ENCODE measurements at places on chromosomes 16 and 17.
A peak's percentile ranks its signal among the peaks of the same experiment; 100 is the strongest.

DNA sequence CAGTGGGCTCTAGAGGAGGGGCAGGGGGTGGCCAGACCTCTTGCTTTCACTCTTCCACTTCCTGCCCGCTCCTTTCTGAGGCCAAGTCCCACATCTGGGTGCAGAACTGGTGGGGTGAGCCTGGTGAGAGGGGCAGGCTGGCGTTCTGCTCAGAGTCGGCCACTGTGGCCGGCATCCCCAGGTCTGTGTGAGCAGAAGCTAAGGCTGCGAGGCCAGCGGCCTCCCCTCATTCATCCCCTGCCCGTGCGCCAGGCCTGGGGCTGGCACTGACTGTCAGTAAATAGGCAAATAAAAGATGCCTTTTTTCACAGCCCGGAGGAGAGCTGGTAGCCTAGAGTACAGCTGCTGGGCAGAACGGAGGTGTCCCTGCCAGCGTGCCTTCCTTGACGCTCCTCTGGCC, 1.2 kb downstream of the DEF8 start:
- no peak for DNase-seq

DNA sequence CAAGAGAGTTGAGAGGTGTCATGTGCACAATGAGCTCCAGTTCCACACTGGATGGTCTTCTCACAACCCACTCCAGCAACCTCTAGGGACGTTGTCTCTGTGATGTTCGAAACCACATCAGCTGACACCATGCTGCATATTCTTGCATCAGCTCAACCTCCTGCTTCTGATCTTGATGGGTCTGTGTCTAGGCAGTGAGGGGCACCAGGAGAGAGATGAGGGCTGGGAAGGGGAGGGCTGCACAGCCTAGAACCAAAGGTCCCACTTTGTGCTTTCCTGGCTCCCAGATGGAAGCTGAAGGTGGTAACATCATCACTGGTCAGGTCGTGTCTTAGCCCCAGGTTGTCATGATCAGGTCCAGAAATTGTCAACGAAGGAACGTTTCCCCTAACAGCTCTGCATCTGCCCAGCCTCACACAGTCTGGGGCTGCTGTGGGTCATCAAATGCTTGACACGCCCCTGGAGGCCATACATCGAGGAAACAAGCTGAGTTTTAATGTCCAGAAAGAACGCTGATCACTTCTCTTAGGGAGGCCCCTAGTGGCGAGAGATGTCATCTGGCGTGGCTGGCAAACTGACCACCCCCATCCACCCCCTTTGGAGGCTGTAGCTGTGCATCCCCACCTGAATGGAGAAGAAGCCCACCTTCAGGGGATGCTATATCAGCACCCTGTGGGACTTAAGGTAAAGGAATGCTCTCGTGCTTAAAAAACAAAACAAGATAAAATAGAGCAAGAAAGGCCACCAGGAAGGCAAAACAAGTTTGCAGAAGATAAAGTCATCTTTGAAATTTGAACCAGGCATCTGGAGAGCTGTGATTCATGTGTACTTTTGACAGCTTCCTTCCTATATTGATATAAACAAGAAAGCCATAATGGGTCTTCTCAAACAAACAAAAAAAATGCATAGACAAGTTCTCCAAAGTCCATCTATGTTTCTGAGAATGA, 58.3 kb downstream of the WIPI1 start:
- DNase-seq, result peak; percentile 55

DNA sequence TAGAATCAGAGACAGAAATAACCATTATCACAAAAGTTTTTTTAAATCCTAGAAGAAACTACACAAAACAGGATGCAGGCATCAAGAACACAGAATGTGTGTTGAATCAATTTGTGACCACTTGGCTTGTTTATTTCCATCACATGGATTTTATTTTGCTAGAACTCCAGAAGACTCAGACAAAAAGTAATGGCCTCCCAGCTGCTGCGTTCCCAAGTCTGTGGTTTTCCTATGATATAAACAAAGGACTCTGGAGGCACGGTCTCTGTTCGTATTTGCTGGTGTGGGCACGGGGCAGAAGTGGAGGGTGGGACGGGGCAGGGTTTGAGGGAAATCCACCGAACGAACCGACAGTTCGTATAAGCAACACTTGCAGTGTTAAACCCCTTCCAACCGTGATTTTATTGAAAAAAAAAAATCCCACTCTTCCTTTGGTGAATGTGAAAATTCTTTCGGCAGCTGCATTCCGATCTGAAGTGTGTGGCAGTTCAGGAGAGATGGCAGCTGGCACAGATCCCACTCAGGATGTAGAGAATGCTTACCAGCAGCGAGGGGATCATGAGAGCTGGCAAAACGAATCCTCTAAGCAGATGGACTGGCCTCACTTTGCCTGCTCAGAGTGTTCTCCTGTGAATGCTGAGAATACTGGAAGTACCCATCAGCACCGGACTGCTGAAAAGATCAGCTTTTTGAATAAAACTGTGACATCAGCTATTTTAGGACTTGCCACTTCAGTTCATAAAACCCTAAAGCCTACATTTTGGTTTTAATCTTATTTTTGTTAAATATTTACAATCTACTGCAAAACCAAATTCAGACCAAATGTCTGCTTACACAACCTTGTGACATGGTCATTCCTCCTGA, 165.2 kb downstream of the VPS53 start:
- DNase-seq, result no peak

DNA sequence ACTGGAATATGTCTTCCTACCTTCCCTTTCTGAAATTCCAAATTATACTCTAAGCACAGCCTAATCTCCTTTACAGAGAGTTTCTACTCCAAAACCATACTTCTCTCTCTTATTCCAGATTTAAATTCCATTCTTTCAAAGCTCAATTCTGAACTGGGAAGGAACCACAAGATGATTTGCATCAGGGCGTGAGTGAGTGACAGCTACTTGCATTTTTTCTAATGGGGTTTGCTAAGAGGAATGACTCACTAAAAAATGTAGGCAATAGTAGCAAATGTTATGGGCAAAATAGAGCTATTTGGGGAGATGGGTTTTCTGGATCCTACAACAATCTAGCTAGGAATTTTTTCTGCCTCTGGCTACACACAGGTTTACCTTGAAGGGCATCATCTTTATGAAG, 244.6 kb upstream of the PSMD7 start:
- DNase-seq, result no peak

GRCh38 chr16:4510747-4511426, 27.7 kb downstream of the CDIP1 start:
- no peak for DNase-seq

DNA sequence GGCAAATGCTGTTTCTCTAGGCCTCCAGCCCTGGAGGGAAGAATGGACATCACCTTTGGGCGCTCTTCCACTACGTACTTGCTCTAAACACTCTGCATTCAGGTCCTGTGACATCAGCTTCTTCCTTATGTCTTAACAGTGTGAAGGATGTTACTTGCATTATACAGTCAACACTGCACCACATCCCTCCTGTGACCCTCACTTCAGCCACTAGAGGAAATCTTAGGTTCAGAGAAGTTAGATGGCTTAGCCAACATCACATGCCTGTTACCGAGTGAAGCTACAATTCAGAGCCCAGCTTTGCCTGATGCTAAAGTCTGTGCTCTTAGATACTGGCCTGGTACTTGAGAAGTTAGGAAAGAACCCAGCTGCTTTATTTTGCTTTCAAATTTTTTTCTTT, 18.3 kb downstream of the UBFD1 start:
- DNase-seq, result no peak

DNA sequence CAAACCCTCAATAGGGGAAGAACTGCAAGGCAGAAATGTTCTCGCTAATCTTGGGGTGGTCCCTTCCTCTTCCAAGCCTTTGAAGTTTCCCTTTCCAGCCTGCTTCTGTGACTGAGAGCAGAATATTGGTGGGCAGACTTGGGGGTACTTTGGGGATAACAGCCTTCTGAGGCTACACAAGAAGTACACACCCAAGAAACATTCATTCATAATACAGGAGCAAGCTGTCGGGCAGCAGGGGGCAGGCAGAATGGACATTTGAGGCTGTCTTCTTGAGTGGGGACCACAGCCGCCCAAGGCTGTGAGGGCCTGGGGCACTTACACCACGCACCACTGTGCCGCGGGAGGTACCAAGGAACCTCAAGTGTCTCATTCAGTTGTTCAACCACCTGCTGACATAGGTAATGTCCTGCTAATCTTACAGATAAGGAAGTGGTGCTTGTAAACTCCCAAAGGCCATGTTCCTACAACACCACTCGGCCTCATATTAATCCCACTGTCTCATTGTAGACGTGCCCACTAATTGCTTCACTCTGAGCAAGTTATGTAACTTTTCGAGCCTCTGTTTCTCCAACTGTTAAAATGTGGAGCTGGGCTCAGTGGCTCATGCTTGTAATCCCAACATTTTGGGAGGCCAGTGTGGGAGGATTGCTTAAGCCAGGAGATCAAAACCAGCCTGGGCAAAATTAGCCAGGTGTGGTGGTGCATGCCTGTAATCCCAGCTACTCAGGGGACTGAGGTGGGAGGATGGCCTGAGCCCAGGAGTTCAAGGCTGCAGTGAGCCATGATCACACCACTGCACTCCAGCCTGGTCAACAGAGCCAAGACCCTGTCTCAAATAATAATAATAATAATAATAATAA, 2.5 kb upstream of the MRPS23 start:
- no peak for DNase-seq

- DNase-seq, result no peak
Observed at GRCh38 chr16:74053826-74054225, 242.8 kb upstream of the PSMD7 start.

GRCh38 chr16:77696149-77696548, 26.2 kb upstream of the NUDT7 start:
- DNase-seq, result no peak

- no peak for DNase-seq
Observed at GRCh38 chr16:89697616-89698331, 3.7 kb downstream of the SPATA2L start.

DNA sequence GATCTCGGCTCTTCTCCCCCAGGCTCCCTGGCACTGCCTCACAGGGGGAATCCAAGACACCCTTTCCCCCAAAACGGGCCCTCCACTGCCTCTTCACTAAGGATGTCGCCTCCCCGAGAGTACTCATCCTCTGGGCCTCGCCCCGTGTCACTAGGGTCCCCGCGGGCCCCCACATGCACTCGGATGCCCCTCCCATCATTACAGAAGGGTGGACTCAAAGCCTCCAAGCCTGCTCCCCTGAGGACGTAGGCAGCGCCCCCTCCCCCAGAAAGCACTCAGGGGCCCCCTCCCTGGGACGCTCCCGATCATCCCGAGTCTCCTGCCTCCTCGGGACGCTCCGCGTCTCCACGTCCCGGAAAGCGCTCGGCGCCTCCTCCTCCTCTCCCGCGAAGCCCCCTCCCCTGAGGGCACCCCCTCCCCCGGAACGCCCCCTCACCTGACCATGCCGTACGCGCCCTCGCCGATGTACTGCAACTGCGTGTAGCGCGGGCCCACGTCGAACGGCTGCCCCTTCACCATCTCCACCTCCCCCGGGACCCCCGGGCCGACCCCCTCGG, 338 bp downstream of the MAPK3 start:
- no peak for DNase-seq

DNA sequence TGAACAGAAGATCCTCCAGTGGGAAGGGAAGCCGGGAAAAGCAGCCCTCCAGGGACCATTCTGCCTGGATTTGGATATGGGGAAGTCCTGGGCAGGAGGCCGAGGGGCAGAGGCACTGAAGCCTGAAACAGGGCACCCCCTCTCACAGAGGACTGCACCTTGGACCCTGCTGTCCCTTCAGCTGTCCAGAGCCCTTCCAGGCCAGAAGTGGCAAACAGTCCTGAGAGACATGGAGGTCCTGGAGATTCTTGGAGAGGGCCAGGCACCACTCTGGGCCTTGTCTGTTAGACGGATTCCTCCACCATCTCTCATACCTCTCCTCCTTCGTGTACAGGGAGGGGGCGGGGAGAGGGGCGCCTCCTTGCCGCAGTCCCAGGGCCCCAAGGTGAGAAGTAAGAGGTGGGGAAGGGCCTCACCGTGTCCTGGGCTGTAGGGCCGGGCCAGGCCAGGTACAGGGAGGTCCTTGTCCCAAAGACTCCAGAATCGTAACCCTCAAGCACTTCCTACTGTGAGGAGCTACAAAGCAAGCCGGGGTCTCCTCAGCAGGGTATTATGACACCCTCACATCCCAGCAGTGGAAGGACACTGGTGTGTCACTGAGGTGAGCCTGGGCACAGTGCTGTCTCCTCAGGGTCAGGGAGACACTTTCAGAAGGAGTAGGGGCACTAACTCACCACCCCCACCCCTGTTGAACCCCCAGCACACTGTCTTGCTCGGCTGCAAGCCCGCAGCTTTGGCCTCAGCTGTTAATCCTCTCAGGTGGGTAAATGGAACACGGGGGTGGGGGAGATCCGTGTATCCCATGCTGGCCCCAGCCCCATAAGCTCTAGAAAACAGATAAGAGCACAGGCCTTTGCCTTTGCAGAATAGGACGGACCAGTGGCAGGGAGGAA, 16.6 kb upstream of the TBX2 start:
- no peak for DNase-seq

DNA sequence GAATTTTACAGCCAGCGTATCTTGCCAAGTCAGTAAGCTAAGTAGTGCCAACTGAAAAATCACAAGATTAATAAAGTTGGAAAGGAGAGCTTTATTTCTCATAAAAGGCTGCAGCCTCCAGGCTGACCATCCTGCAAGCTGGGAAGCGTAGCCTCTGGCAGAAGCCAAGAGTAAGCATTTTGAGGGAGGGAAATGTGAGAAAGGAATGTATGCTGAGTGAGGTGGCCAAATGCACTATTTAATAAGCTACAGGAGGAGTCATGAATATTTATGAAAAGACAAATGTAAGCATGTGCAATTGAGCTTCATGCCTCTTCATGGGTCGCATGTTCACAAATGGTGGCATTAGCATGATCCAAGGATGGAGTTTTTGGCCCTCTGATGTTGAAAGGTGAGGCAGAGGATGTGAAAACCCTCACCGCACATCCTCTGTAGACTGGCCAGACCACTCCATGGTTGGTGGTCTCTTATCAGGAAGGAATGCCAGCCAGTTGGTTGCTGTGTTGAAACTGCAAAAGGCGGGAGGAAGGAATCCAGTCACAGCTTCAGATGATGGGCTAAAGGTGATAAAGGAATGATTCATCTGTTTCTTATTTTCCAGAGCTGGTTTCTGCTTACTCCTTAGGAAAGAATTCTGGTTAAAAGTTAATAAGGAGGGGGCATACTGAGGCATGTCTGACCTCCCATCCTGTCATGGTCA, 9.2 kb downstream of the KRT33B start:
- DNase-seq, result no peak

GRCh38 chr16:48499923-48500381, 110.0 kb downstream of the N4BP1 start:
- DNase-seq, result no peak

DNA sequence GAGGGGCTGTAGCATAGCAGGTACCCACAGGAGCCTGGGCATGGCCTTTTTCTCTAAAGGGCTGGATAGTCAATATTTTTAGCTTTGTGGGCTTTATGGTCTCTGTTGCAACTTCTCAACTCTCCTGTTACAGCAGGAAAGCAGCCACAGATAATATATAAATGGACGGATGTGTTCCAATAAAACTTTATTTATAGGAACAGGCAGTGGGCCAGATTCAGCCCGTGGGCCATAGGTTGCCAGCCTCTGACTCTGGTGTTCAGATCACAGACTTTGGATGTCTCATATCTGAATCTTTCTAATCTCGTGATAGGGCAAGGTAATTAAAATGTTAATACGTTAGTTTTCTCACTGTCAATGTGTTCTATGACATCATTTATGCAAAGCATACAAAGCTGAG, 136.4 kb downstream of the WWOX start:
- no peak for DNase-seq

All from neural crest cell (in vitro differentiated cells).